ENCODE measurements at places on chromosomes 3 and 15.

- DNase-seq, result peak; percentile 31
Observed at GRCh38 chr15:56496635-56497034, 31.7 kb upstream of the MNS1 start.

GRCh38 chr3:9730657-9731205, 804 bp upstream of the BRPF1 start:
- no peak for DNase-seq

DNA sequence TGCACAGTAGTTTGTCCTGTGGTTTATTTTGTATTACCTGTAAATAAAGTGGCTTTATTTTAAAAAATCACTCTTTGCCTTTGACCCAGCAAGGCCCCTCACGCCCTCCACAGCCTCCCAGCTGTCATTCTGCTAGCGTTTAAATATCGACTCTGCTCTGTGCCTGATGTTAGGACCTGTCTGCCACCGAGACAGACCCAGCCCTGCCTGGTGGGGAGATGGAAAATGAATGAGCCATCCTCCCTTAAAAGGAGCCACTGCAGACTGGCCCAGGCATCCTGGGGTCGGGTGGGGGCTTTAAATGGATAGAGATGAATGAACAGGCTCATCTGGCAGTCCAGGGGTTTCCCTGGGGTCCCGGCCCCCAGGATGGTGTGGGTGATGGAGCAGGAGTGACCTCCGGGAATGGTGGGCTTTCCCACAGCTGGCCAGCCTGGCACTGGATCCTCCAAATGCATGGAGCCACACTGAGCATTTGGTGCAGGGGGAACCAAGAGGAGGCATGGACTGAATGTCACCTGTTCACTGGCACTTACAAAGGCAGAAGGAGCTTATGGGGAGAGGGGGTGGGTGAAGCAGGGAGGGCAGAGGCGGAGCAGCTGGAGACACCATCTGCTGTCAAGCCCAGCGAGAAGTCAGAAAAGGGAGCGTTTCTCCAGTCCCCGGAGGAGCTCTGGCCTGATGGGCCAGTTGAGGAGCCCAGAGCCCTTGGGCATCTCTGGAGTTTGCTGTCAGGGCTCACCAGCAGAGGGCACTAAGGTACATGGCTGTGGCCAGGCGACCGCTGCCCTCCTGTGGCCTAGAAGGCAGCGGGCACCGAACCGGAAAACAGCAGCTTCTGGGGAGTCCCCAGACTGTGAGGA, 11.9 kb downstream of the GRM2 start:
- no peak for DNase-seq

DNA sequence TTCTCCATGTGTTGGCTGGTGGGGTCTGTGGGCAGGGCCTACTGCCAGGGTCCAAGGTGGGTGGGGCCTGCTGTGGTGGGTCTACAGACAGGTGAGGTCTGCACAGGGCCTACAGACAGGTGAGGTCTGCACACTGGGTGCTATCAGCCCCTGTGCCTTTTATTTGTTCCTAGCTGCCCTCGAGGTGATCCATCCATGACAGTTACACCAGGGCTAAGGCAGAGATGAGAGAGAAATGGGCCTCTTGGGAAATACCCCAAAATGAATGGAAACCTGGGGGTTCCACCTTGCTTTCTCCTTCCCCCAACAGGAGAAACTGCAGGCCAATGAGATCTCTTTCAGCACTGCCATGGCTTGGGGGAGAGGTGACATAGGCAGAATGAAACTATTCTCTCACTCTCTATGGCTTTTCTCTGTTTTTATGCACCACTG, 36.4 kb downstream of the CFAP100 start:
- DNase-seq, result no peak

DNA sequence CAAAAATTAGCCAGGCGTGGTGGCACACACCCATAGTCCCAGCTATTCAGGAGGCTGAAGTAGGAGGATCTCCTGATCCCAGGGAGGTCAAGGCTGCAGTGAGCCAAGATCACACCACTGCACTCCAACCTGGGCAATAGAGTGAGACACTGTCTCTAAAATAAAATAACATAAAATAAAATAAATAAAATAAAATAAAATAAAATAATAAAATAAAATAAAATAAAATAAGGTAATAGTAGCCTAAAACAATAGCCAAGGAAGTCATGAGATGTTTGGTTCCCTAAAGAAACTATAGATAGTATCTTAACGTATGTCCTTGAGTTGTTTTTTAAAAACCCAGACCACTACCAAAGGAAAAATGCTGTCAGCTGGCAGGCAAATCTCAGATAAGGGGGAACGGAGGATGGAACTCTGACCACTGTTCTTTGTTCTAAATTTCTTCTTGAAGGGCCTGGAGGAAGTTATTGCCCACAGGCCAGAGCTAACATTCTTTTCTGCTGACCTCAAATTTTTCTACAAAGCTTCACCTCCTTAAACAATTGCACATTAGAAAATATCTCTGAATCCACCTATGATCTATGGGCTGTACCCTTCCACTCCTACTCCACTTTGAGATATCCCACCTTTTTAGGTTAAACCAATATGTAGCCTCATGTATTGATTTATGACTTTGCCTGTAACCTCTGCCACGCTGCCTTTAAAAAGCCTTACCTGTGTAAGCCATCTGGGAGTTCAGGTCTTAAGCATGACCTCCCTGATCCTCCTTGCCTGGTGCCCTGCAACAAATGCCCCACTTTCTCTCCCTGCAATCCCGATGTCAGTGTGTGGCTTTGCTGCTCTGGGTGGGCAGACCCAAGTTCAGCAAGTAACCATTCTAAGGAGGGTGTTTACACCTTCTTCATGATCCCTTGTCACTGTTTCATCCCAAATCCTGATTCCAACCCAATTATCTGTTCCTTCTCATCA, 126.2 kb upstream of the BHLHE40 start:
- DNase-seq, result no peak

DNA sequence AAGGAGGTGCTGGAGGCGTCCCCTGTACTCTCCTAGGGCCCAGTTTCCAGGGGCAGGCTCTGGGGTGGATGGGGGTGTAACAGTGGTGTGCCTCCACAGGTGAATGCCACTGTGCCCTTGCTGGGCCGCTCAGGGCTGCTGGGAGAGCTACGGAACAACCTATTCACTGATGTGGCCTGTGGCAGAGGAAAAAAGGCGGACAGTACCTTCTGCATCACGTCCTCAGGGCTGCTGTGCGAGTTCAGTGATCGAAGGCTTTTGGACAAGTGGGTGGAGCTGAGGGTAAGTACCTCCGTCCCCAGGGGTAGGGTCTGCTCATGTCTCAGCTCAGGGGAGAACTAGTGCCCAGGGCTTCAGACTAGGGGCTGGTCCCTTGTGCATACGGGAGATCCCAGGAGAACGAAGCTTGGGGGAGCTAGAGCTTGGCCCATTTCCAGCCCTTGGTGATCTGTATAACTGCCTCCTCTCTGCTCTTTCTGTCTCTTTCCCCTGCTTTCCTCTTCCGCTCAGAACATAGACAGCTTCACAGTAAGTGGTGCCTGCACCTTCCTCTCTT, 15.0 kb upstream of the JMJD7 start:
- DNase-seq, result no peak

DNA sequence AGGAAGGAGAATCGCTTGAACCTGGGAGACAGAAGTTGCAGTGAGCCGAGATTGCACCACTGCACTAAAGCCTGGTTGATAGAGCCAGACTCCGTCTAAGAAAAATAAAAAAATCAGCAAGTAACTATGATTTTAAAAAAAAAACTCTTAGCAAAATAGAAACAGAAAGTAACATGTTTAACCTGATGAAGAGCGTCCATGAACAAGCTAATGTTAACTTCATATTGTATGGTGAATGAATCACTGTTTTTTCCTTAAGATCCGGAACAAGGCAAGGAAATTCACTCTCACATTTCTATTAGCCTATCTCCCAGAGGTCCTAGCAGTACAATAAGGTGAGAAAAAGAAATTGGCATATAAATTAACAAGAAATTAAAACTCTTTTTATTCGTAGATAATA, 69.0 kb downstream of the RFX7 start:
- DNase-seq, result no peak

DNA sequence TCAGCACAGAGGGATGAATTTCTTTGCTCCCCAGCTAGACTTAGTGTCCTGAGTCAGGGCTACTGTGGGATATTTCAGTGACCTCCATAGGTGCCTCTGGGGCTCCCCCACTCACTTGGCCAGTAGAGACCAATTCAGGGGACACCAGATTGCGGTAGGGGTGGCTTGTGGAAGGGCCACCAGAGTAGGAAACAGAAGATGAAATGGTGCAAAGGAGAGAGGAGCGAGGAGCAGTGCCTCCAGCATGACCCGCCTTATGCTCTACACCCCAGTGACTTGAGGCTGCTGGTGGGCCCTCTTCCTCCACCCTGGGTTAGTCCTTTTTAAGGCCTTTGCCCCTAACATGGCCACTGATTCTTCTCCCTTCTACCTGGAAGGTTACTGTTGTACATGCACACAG, 2.5 kb downstream of the AEN start:
- DNase-seq, result no peak

- peak; percentile 14 for DNase-seq
Observed at GRCh38 chr3:58299839-58300516, 6.1 kb upstream of the RPP14 start.

GRCh38 chr15:71753346-71753745, 57.0 kb upstream of the NR2E3 start:
- DNase-seq, result no peak

DNA sequence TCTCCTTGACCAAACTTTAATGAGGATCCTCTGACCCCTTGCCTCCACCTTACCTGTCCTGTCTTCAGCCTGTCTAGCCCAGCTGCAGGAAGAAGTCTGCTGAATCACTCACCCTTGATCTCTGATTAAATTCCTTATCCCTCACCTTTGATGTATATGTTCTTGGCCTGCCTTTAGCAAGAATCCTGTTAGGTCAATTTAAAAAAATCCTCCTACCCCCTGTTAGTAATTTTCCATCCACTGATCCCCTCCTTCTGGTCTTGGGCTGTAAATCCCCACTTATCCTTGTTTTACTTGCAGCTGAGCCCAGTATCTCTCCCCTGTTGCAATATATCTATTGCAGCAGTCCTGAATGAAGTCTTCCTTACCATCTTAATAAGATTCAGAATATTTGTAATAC, 39.0 kb downstream of the MYH15 start:
- DNase-seq, result no peak

- no peak for DNase-seq
Observed at GRCh38 chr3:182244222-182244971, 532.7 kb downstream of the SOX2 start.

GRCh38 chr3:121552379-121552778, 6.6 kb upstream of the POLQ start:
- DNase-seq, result no peak

DNA sequence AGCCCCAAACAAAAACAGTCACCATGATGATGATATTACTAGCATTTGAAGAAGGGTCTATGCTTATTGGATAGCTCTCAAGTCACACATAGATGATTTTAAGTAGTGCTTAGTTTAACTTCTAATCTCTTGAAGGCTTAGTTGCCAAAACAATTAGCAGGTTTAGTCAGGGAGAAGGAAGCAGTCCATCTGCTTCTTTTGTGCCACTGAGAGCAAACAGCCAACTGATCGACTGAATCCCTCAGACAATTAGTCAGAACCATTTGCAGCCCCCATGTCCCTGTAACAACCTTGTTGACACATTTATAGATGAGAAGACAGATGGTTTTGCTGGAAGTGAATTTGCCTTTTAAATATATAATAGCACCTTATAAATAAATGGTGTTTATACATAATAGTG, 585.1 kb upstream of the SUCLG2 start:
- no peak for DNase-seq

DNA sequence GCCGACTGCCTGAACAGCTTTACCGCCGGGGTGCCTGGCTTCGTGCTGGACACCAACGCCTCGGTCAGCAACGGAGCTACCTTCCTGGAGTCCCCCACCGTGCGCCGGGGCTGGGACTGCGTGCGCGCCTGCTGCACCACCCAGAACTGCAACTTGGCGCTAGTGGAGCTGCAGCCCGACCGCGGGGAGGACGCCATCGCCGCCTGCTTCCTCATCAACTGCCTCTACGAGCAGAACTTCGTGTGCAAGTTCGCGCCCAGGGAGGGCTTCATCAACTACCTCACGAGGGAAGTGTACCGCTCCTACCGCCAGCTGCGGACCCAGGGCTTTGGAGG, 815 bp downstream of the SPINT1 start:
- no peak for DNase-seq

GRCh38 chr3:12557473-12558100, 700 bp downstream of the MKRN2 start:
- DNase-seq, result no peak

GRCh38 chr3:155190691-155191090, 102.8 kb downstream of the STRIT1 start:
- DNase-seq, result no peak

GRCh38 chr15:67137951-67138848, 72.8 kb downstream of the SMAD3 start:
- no peak for DNase-seq

DNA sequence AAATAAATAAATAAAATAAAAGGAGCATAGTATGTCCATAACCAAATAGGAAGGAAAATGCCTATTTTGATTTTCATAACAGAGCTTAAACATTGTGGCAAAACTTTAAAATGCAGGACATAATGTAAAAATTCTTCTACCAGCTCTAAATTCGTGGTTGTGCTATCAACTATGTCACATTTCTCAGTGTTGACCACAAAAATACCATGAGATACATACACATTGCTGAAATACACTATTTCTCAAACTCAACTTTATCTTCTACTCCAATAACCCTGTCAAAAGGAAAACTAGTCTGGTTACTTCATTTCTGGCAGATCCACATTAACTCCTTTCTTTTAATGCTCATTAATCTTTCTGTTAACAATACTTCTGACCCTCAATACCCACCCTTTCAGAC, 523.2 kb downstream of the FHIT start:
- no peak for DNase-seq

DNA sequence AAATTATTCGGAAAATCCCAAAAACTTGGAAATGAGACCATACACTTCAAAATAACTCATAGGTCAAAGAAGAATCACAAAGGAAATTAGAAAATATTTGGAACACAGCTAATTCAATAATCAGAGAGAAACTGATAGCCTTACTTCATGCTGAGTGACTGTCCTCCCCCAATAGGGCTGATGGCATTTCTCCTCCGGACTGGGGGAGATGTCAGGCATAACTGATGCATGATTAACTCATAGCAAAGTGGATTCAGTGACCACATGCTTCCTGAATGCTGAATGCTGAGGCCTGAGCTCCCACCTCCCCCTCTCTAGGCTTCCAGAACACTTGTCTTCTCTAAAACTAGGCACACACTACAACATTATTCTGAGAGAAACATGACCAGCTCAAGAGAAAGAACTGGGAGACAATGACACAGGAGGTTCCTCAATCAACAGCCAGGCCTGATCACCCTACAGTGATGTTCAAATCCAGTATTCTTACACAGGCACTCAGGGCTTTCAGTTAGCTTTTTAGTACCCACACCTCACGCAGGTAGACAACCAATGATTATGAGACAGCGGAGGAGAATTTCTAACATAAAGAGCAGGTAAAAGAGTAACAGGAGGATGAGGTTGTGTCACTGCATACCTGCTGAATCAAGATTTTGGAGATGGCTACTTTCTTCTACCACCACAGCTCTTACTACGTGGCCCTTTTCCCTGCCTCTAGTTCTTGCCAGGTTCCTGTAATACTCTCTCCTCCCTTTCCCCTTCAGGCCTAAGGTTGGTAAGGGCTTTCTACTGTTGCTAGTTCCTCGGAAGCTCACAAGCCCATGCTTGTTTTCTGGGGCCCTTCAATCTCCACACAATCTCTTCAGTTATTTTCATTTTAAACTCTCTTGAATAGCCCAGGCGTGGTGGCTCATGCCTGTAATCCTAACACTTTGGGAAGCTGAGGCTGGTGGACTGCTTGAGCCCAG, 96.1 kb downstream of the FMN1 start:
- peak; percentile 70 for DNase-seq
